Chondrocyte (in vitro differentiated cells): ENCODE measurements at places on chromosomes 16 and 17. TPM values are rescaled to one million over a fixed set of nuclear protein-coding genes. Genes with fewer than 3 reads are reported as not detected.
A peak's percentile ranks its signal among the peaks of the same experiment; 100 is the strongest.

TEKT5 gene
- not detected in 3 replicates for total RNA-seq

UMOD gene
- total RNA-seq = not detected in 3 replicates

TMEM100 gene
- 4.7 to 7.5 TPM (median 5.3 TPM) in 3 replicates for total RNA-seq

SLC2A4 gene
- total RNA-seq = 0.15 to 0.38 TPM (median 0.30 TPM) in 3 replicates

ASPHD1 gene
- 2.4 to 3.2 TPM (median 2.9 TPM) in 3 replicates for total RNA-seq

PRM1 gene
- not detected in 3 replicates for total RNA-seq

PARD6A gene
- total RNA-seq = 2.5 to 3.5 TPM (median 3.3 TPM) in 3 replicates

DOC2B gene
- total RNA-seq = 0.31 to 0.64 TPM (median 0.32 TPM) in 3 replicates

NARF gene
- 56.0 to 68.9 TPM (median 64.1 TPM) in 3 replicates for total RNA-seq

ZNF785 gene
- 17.0 to 20.2 TPM (median 17.7 TPM) in 3 replicates for total RNA-seq

CBX2 gene
- 4.1 to 11.8 TPM (median 4.9 TPM) in 3 replicates for total RNA-seq

GRCh38 chr17:80228477-80228876 is 8.2 kb downstream of the SLC26A11 start:
- DNase-seq = no peak

DNA sequence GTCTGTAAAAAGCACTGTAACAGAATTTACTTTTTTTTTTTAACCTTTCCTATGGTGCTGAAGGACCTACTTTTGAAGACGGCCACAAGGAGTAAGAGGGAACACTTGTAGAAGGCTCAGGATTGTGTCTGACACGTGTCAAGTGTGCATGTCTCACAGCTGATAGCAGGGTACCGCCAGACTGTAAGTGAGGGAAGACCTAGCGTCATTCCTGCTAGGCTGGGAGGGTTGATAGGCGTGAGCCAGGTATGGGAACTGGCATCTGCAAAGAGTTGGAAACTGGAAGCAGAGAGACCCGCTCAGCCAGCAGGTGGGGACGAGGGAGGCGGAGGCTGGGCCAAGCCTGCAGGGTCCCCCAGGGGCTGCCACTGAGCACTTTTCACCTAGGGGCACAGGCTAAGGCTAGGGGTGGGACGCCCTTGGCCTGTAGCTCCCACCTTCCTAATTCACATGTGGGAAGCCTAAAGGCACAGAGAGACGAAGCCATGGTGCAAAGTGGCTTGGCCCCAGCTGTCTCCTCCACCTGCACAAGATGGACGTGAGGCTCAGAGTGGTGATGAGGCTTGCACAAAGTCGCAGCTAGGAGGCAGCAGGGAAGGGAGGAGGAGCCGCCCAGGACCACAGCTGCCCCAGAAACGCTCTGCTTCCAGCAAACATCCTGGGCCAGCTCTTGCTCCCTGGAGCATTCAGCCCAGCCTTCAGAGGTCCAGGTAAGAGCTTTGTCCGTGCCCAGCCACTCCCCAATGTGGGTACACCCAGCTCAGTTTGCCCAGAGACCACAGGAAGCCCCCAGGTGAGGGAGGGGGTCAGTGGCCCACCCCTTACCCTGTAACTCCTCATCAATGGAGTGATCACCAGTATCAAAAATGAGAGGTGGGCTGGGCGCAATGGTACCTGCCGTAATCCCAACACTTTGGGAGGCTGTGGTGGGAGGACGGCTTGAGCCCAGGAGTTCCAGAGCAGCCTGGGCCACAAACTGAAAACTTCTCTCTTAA is 18.9 kb downstream of the VASN start:
- DNase-seq = no peak

- no peak for DNase-seq
Measured at GRCh38 chr17:6159541-6160231, 89.5 kb downstream of the WSCD1 start.

- DNase-seq = no peak
Measured at GRCh38 chr17:48176471-48176855, 68.9 kb downstream of the SNX11 start.

DNA sequence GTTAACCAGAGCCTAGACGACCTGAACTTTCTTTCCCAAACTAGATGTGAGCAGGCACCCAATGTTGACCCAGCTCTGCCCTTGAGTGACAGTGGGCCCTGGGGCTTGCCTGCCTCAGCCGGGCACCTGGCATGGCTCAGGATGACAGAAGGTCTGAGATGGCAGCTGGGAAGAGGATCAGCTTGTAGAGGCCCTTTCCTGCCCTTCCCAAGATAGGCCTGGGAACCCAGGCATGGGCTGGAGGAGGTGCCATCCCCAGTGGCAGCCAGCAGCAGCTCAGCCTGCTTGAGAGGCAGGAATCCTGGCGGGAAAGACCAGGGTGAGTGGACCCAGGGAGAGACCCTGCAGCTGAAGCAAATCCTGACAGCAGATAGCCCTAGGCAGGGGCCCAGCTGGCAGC is 59.1 kb downstream of the PIPOX start:
- DNase-seq = no peak

DNA sequence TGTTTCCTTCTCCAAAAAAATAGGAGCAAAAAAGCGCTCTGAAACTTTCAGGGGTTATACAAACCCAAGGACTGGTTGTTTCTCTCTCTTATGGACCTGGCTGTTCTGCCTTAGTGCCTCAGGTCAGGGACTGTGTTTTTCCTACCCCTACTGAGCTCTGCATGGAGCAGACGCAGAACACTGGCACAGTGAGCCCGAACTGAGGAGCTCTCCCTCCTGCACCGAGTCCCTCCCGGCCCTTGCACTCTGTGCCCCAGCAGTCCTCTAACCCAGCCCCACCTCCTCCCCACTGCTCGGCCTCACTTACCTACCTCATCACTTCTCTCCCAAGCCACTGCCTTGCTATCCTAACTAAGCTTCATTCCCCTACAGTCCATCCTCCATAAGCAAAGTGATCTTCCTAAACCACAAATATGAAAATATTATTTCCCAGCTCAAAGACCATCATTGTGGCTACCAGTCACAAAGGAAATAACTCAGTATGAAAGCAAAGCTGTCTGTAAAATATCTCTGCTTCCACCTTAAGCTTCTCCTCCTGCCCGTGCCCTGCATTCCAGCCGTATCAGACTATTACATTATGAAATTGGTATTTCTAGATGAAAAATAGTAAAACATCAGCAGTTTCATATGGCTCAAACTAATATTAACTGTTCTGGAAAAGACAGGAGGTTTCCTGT is 13.6 kb downstream of the MEIOB start:
- DNase-seq = no peak

DNA sequence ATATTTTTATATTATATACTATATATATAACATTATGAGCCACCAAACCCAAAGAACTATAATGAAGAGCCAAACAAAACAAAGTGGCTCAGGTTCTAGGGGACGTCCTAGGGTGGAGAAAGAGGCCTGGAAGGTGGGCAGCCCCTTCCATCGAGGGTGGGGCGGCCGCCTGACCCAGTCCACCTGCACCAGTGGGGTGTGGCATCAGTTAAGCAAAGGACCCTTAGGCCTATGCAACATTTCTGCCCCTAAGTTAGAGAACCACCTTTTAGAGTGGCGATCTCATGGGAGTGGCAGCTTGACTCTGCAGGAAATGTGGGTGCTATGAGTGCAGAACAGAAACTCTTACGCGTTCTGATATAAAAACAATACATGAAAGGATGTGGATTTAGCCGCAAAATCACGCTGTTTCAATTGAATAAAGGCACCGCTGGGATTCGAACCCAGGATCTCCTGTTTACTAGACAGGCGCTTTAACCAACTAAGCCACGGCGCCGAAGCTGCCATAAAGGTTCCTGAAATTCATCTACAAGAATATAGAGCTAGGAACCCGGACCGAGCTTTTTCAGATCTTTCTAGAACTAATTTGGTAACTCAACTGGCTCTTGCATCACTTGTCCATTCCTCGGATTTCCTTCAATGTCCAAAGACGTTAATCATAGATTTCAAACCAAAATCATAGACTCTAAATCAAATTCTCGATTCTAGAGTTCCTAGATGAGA is 15.6 kb upstream of the AURKB start:
- no peak for DNase-seq

- no peak for DNase-seq
Measured at GRCh38 chr17:688100-688989, 26.3 kb downstream of the VPS53 start.

DNA sequence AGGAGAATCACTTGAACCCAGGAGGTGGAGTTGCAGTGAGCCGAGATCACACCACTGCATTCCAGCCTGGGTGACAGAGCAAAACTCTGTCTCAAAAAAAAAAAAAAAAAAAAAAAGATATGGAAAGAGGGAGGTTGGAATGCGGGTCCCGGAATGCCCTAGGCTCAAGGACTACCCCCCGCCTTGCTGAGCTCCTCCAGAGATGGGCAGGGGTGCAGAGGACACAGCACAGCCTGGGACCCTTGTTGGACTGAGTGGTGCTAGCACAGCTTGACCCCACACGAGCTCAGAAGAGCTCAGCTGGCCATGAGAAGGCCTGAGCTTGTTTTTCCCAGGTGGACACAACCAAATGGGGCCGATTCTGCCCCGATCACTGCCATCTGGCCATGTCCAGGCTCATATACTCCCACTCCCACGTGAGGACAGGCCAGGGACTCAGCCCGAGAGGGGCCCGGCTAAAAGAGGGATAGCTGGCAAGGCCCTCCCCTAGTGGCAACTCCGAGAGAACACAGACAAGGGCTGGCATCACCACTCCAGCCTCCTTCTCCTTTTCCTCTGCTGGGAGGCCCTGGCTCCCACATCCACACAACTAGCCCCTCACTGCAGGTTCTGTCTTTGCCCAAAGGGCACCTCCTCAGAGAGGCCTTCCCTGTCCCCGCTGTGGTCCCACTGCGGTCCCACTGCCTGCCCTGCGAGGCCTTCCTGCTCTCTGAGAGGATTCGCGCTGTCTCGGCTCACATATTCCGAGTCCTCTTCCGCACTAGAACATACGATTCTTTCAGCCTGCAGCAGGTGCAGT is 11.0 kb downstream of the SGCA start:
- no peak for DNase-seq

- DNase-seq = no peak
Measured at GRCh38 chr16:1707193-1707790, 1.3 kb downstream of the MAPK8IP3 start.

- DNase-seq = no peak
Measured at GRCh38 chr16:73049511-73049910, 1.6 kb upstream of the ZFHX3 start.

- DNase-seq = no peak
Measured at GRCh38 chr16:80807906-80808305, 3.5 kb upstream of the CDYL2 start.

- DNase-seq = peak; percentile 15
Measured at GRCh38 chr16:74608944-74609343, 2.0 kb upstream of the GLG1 start.

DNA sequence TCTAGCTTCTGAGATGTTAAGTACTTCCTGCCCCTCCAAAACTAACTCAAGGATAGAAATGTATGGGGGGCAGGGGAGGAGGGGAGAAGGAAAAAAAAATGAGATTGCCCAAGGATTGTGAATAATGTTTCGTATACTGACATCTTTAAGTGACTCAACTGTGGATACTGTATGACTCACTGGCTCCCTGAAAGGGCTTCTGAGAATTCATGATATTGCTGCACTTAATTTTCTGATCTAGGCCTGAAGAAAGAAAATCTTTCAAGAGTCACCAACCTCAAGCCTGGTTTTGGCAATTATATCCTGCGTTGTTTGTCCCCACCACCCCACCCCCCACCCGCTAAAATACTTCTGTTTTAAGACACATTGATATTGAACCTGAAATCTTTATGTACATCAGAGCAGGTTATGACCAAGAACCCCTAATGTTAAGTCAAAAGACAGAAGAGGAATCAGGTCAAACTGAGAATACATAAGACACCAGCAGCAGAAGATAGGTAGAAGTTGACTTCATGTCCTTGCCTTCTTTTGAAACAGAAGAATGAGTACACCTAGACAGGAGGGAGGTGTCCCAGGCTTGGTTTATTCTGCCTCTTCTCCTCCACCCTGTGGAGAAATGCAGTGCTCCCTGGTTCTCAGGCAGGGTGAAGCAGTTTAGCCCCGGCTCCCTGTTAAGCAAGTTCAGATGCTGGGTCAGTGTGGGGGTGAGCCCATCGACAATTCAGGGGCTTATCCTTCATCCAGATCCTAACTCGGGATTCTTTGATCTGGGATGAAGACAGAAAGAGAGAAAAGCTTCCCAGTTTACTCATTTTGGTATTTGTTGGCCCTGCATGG is 3.3 kb upstream of the FBXL20 start:
- DNase-seq = no peak

DNA sequence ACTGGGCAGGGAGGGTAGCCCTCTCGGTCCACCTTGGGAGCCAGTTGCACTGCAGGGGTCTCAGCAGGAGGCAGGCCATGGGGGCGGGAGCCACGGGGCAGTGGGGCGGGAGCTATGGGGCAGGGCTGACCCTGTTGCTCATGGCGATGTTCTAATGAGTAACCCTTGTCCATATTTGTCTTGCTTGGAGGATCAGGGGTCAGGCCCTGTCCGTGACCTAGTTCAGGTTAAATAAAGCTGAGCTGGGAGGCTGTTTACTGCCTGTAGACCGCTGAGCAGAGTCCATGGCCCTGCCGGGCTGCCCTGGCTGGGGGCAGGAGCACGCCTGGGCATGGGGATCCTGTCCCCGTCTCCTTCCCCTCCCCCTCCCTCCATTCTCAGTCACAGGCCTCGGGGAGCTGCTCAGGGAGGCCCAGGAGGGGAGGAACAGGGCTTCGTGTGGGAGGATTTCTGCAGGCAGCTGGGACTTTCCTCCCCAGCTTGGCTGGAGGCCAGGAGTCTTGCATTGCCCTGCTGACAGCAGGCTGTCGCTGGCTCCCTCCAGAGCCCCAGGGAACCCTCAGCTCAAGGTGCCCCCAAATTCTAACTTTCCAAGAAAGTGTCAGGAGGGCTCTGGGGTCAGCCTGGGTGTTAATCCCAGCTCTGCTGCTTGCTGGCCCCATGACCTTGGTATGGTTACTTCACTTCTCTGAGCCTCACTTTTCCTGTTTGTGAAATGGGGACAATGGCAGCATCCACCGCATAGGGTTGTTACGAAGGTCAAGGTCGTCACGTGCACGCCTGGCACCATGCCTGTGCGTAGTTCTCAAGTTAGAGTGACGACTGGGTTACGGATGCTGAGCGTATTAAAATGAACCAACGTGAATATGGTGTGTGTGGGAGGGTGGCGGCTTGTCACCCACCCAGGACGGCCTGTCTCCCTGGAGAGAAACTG is 6.1 kb upstream of the SERPINF2 start:
- no peak for DNase-seq

GRCh38 chr17:65220732-65221131 is 83.6 kb downstream of the RGS9 start:
- no peak for DNase-seq

- peak; percentile 43 for DNase-seq
Measured at GRCh38 chr17:45963889-45964288, 35.2 kb upstream of the STH start.

GRCh38 chr16:31367853-31368252 is 12.9 kb downstream of the ITGAX start:
- no peak for DNase-seq

- no peak for DNase-seq
Measured at GRCh38 chr17:3719265-3719664, 4.4 kb upstream of the HASPIN start.

DNA sequence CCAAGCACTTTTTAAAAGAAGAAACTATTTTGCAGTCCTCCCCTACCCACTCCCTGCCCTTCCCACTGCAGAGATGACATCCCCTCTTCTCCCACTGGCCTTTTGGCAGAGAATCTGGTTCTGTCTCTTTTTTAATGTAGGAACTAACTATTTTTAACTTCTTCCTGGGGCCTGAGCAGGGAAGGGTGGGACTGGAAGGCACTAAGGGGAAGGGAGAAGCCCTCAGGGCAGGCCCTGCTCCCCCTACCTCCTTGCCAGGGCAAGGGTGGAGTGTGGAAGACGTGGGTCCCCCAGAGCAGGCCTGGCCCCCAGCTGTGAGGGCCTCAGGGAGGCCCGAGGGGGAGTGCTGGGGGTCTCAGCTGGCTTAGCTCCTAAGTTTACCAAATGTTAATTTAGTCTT is 19.5 kb downstream of the UNC13D start:
- no peak for DNase-seq

- DNase-seq = no peak
Measured at GRCh38 chr16:56120447-56121155, 70.7 kb upstream of the GNAO1 start.

GRCh38 chr17:81261582-81262336 is 22.6 kb downstream of the NDUFAF8 start:
- DNase-seq = no peak
